Choroid plexus epithelial cell (primary cell): ENCODE measurements at places on chromosomes 1 and 21.

- no peak for DNase-seq
Measured at GRCh38 chr1:73887412-73887811, 310.6 kb downstream of the LRRIQ3 start.

- no peak for DNase-seq
Measured at GRCh38 chr1:67514300-67514699, 84.1 kb upstream of the SERBP1 start.

GRCh38 chr1:84688463-84689061 is 1.7 kb downstream of the SSX2IP start:
- DNase-seq = no peak

DNA sequence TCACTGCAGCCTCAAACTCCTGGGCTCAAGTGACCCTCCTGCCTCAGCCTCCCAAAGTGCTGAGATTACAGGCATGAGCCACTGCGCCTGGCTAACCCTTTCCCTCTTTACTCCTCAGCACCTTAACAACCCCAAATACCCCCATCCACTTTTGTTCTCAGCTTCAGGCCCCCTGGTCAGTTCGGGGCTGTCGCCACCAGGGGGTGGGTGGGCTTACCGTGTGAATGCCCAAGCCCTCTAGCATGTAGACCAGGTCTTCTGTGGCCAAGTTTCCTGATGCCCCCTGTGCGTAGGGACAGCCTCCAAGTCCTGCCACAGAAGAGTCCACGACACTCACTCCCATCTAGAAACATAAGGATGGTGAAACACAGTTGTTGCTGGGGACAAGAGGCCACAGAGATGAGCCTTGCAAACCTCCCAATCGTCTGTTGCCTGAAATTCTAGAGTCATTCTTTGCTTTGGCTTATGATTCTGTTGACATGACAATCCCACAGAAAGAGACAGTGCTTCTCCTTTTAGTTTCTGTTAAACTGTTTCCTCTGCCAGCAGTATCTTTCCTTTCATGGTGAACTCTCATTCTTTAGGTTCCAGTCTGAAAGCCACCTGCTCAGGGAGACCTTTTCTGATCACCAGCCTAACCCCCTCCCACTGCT is 3.8 kb upstream of the GALE start:
- no peak for DNase-seq

DNA sequence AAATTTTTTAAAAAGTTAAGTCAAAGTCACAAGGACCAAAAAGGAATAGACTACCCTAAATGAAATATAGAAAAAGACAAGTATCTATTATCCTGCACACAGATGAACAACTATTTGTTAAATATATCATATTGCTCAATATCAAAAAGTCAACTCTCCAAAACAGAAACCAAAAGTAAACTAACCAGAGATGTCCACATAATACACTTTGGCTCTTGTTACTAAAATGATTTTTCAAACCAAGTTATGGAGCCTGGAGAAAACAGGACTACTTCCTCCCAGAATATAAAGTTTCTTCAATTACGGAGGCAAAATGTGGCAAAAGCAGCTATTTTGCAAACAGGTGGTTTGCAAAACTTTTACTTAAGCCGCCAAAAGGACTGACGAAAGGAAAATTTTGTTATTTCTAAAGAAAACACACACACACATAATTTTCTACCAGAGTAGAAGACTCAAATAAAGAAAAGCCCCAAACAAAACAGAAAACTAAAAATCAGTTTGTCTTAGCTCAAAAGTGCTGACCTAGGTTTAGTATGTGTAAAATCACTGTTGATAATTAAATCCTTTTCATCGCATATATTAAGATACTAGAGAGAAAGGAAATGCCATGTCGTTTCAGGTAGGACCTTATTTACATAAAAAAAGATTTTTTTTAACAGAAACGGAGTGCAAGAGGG is 1.1 kb downstream of the DPYD start:
- peak; percentile 69 for DNase-seq

- DNase-seq = no peak
Measured at GRCh38 chr1:177137814-177138213, 26.7 kb downstream of the ASTN1 start.

DNA sequence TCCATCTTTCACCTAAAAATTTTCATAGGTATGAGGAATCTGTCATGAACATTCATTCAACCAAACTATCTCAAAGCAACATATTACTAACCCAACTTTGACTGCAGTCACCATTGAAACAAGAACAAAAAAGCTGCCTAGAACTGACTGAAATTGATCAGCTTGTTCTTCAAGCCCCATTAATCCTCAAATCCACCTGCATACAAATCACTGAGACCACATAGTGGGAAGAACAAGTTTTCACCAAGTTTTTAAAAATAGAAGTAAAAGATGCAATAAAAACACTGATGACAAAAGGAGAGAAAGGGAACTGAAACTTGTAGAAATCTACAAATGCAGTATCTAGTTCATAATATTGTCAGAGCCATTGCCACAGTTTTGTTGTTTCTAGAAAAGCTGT is 6.1 kb downstream of the SORT1 start:
- no peak for DNase-seq

DNA sequence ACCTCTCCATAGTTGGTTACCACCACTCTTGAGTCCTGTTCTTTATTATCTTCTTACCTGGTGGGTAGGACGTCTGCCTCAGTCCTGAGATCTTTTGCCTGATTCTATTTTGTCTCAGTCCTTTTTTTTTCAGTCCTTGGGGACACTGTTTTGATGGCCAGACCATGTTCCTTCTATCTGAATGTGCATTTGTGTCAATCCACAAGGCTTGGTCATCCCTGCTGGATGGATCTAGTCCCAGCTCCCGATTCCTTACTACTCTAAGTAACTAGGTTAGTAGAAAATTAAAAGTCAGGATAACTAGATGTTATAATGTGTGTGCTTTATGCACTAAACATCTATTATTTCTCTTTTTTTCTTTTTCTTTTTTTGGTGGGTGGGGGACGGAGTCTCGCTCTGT is 28.1 kb upstream of the AK4 start:
- DNase-seq = no peak

GRCh38 chr1:200376528-200376927 is 33.3 kb downstream of the ZNF281 start:
- no peak for DNase-seq

GRCh38 chr21:26934383-26934782 is 32.5 kb downstream of the ADAMTS5 start:
- no peak for DNase-seq

- no peak for DNase-seq
Measured at GRCh38 chr1:12326986-12327385, 97.2 kb downstream of the VPS13D start.

DNA sequence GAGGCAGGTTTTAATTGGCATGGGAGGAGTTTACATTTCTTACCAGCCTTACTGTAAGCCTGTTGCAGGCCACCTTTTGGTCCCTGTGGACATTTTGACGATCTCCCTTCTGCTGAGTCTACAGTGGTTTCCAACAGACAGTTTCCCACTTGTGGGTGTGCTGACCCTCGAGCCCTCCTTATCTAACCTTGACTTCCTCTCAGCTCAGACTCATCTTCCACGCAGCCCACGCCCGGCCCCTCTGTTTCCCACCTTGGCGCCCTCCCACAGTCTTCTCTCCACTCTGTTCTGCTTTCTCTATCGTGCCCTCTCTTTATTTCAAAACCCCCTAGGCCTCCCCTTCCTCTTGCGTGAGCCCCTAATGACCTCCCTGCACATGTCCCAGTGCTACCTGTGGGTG is 6.1 kb upstream of the ARL8A start:
- no peak for DNase-seq

- peak; percentile 55 for DNase-seq
Measured at GRCh38 chr1:14926229-14926628, 227.3 kb upstream of the TMEM51 start.

DNA sequence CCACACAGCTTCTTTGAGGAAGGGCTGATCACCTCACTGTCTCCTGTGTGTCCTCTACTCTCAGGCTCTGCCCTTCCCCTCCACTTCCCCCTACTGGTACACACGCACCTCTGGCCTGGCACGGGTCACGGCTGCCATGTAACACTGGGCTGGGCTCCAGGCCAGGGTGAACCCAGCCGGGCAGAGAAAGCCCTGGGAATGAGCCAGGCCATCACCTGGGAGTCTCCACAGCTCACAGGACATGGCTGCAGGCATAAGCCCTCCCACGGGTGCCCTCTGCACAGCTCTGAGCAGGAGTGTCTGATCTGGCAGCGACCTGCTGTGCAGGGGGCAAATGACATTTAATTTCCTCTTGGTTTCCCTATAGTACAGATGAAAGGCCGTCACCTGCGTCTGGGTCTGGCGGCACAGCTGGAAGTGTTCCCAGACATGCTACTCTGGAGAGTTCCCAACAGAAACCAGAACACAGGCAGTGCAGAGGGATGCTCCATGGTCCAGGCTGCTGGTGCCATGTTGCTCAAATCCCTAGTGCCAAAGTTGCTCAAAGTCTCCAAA is 61.2 kb downstream of the ERI3 start:
- DNase-seq = no peak

DNA sequence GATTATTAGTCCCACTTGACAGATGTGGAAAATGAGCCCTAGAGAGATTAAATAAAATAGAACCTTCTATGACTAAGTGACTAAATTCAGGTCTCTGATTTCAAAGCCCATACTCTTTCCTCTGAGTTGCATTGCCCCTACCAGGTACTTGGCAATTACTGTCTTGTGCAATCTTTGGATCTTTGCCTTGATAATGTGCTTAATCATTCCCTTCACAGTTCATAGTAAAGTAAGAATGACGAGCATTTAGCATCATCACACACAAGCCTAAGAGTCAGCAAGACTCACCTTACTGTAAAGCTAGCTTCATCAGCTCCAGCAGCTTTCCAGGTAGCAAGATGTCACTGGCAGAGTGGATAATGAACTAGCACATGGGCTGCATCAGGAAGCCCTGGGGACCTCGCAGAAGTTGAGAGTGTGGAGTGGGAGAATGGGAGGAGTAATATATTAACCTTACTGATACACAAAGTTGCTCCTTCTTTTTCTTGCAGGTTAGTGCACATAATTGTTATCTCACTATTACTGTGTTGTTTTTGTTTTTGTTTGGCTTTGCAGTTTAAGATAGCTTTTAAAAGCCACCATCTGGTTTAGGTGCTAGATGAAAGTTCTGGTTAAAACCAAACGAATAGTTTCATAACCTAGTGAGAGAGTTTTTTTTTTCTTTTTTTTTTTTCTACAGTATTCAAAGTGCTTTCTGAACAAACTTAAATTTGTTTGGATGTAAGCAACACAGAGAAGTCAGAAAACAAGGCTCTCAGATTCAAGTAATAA is 71.8 kb downstream of the PBX1 start:
- DNase-seq = no peak

DNA sequence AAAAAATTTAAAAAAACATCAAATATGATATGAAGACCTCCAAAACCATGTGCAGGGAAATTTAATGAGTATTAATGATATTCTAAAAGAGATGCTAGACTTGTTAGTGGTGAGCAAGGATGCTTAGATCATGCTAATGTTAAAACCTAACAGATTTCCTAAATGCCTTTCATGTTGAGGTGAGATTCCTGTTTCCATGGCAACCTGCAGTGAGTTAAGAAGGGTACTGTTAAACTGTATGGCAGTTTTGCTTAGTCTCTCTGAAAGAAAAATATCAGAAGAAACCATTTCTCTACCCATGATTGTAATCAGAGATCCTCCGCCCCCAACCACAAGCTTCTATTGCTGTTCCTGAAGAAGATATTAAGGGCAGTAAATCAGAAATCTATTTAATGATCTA is 321.6 kb upstream of the LRRC7 start:
- peak; percentile 1 for DNase-seq

DNA sequence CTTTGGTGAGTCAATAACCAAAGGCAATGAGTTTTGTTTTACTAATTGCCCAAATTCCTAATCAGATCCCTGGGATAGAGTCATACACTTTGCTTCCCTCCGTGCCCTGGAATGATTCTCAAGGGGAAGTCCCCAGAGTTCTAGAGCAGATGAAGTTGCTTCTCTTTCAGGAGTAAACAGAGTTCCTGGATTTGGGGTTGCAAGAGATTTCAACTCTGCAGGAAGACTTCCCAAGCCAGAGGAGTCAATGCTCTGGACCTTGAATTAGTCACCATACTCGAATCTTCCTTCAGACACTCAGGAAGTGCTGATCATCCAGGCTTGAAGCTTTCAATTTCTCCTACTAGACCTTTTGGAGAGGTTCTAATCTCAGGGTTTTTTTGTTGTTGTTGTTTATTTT is 39.6 kb downstream of the FCER1A start:
- DNase-seq = peak; percentile 0

DNA sequence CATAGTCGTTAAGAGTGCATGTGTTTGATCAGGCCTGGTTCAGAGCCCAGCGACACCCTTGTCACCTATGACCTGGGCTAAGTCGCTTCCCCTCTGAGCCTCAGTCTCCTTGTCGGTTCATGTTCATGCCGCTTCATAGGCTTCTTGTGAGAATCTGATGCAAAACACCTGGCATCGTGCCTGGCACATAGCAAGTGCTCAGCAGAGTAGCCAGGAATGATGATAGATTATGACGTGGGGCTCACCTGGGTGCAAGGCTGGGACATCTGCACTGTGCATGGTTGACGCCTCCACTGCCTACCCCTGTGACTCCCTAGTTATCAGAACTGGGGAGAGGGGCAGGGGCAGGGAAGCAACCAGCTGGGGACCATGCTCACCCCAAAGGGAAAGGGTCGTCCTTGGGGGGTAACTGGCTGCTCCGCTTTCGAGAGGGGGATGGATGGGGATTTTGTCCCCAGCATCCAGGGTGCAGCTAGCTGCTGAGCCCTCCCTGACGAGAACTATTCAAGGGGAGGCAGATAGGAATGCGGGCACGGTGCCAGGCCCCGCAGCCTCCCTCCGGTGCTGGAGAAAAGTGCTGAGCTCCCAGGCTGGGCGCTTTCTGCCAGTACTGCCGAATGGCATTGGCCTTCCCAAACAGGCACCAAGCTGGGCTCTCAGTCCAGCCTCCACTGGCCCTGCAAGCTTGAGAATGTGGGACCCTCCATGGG is 9.3 kb downstream of the EFHD2 start:
- peak; percentile 68 for DNase-seq

DNA sequence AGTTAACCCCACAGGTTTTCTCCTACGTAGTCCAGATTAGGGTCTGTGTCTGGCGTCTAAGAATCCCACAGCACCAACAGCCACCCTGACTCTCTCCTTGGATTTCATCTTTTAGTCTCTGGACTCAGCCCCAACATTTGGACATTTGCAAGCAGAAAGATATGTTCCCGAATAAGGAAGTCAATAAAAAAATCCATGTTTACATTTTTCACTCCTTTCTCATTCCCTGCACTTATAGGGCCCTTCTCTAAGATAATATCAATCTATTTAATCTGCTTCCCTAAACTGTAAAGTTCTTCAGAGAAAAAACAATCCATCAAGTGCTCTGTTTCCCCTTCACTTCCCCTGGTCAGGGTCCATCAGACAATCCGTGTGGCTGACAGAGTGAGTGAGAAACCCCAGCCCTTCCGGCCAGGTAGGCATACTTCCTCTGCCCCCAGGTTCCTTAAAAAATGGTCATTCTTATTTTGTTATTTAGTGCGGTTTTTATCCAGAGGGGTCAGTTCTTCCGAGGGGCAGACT is 105.9 kb upstream of the CDC42BPA start:
- no peak for DNase-seq

GRCh38 chr1:211340622-211341507 is 14.2 kb downstream of the TRAF5 start:
- DNase-seq = no peak

DNA sequence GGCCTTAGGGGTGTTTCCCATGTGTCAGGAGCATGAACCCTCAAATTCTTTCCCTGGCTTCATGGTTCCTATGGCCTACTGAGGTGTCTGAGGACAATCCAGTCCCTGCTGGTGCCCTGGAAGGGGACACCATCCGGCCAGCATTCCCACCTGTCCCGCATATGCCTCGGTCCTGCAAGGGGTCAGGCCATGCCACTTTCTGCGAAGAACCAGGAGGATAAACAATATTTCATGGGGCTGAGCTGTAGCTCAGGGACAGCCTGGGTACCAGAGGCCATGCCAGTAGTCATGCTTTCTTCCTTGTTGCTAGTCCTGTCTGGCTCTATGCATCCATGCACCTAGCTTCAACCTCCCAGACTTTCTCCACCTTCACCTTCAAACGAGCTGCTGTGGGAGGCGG is 123.6 kb downstream of the MRPS6 start:
- DNase-seq = no peak
